ENCODE measurements at places on chromosomes 6 and 20. TPM values are rescaled to one million over a fixed set of nuclear protein-coding genes. Genes with fewer than 3 reads are reported as not detected.

RFX6 gene
- not detected for total RNA-seq

GRCh38 chr20:50358971-50359370, 151.2 kb upstream of the PTPN1 start:
- no peak overlapping the region for H3K27ac ChIP-seq
- H3K27me3 ChIP-seq: no peaks in the 10 kb centered on the region
- no peaks in the 10 kb centered on the region for H3K4me1 ChIP-seq
- DNase-seq: no peak
- no peak overlapping the region for H3K4me3 ChIP-seq
- H3K36me3 ChIP-seq: no peaks in the 10 kb centered on the region

GGTLC1 gene
- not detected for total RNA-seq

DNA sequence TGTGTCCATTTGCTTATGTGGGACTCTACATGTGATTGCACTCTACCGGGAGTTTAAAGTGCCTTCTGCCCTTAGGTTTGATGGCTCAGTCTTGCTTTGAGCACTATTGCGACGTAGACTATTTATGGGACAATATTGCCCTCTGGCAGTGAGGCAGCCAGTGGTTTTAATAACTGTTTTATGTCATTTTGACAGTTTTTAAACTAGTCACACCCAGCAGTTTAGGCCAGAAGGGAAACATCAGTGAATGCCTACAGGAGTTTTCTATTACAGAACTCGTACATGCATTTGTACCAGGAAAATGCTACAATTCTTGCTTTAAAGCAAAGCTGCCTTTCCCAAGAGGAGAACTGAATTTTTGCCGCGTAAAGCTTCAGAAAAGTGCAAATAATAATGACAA, 813.7 kb downstream of the KIF16B start:
- no peak overlapping the region for H3K27ac ChIP-seq
- no peaks in the 10 kb centered on the region for H3K4me1 ChIP-seq
- no peak overlapping the region for H3K4me3 ChIP-seq
- H3K27me3 ChIP-seq: no peaks in the 10 kb centered on the region
- H3K36me3 ChIP-seq: no peaks in the 10 kb centered on the region

GRCh38 chr20:4951299-4951698, 50.0 kb downstream of the SLC23A2 start:
- no peaks in the 10 kb centered on the region for H3K36me3 ChIP-seq
- DNase-seq: peak; percentile 90
- H3K27me3 ChIP-seq: no peaks in the 10 kb centered on the region
- H3K4me3 ChIP-seq: 0 out of 2 replicates have a peak overlapping the region, but pooled peaks have one; percentile 18
- peaks cover 25% of the 10 kb centered on the region for H3K4me1 ChIP-seq

DNA sequence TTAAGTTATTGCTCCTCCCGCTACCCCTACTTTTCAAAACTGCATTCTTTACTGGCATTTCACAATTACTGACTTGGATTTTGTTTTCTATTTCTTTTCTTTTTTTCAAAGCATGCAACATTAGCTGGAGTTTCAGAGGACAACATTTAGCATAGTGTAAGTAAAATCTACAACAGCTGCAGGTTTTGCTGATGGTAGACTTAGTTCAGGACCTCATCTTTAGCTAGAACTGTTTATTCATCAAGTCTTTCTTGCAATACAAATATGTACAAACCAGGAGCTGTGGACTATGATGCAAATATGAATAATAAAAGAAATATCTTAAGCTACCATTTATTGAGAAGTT, 728 bp upstream of the CEP162 start:
- peak overlapping the region; percentile 84 for H3K4me3 ChIP-seq
- DNase-seq: no peak
- H3K27me3 ChIP-seq: peaks cover 6% of the 10 kb centered on the region
- H3K4me1 ChIP-seq: peaks cover 13% of the 10 kb centered on the region
- H3K27ac ChIP-seq: no peak overlapping the region

ADAT2 gene
- 3.2 TPM for total RNA-seq

DNA sequence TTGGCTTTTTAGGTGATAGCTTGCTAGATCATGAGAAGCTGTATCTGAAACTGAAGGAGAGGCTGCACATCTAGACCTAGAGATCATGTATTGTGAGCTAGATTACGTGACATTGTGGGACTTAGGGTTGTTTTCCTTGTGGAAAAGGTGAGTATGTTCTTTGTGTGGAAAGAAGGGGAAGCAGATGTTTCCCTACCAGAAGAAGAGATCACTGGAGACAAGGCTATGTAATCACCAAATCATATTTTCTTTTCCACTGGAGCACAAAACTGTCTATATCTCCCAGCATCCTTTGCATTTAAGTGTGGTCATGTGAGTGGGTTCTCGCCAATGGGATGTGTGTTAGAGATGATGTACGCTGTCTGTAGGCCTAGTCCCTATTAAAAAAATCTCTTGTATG, 7.0 kb upstream of the EPB41L2 start:
- H3K4me1 ChIP-seq: no peaks in the 10 kb centered on the region
- DNase-seq: no peak
- H3K27ac ChIP-seq: no peak overlapping the region

WFDC11 gene
- total RNA-seq: not detected

DEFB132 gene
- not detected for total RNA-seq

DNA sequence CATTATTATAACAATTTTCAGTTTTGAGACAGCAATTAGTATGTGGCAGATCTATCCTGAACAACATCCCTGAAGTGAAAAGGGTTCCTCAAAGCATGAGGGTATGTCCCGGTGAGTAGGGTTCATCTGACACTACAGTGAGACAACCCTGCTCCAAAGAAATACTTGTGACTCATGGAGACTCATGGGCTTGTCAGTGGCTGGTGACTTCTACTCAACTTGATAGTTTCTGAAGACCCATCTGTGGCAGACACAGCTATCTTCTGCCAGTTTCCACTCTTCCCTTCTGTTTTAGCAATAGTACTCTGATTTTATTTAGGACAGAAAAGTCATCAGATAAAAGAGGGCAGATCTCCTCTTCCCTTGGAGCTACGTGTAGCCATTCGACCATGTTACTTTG, 41.4 kb downstream of the MAP3K7 start:
- DNase-seq: peak; percentile 52
- H3K36me3 ChIP-seq: peaks cover 82% of the 10 kb centered on the region

RAET1E gene
- 10.4 TPM for total RNA-seq

DNA sequence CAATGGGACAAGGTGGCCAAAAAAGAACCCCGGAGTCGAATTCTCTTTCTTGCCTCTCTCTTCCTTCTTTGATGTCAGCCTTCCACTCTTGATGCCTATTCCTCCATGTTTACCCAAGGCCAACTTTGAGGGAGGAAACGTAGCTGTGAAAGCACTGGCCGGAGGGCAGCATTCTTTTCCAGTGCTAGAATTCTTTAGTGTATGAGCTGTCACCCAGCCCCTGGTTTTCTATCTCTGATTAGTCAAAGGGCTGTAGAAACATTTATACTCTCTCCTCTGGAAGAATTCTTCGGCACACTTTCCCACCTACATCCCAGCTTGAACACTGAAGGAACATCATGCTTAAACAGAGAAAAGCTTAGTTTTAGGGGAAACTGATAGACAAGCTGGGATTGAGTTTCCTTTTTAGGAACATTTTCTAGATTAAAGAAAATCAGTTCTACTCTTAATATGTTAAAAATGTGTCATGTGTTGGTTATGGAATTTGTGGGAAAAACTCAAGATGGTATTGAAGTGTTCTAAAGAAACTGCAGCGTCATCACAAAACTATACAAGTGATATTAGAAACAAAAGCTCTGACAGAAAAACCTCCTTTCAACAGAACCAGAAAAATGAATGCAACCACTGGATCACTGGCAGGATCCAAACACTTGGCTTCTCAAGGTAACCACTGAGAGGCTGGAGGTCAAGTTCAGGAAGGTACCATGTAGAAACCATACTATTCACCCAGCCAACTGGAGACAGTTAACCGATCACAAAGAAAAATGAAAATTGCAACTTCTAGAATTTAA, 20.7 kb upstream of the UTRN start:
- peak overlapping the region; percentile 40 for H3K4me3 ChIP-seq
- DNase-seq: peak; percentile 95
- H3K4me1 ChIP-seq: peaks cover 50% of the 10 kb centered on the region
- no peaks in the 10 kb centered on the region for H3K36me3 ChIP-seq
- H3K27me3 ChIP-seq: no peaks in the 10 kb centered on the region
- H3K27ac ChIP-seq: peak overlapping the region; percentile 88

BMP7 gene
- not detected for total RNA-seq

PI16 gene
- total RNA-seq: 181 TPM

DNA sequence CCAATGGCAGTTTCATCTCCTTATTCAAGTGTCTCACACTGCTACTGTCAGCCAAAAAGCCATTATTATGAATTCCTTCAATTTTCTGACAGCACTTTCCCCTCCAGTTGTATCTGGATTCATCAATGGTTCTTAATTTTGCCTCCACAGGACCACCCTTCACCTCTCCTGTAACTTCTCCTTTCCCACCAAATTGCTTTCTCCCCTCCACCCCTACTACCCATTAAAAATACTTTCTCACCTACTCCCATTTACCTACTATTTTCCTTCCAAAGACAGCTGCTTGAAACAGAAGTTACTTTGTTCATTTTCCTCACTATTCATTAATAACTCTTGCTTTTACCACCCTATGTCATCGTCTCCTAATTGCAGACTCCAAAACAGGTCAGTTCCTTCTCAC, 29.8 kb downstream of the DEK start:
- no peak overlapping the region for H3K27ac ChIP-seq
- H3K4me1 ChIP-seq: no peaks in the 10 kb centered on the region
- H3K4me3 ChIP-seq: no peak overlapping the region
- H3K27me3 ChIP-seq: no peaks in the 10 kb centered on the region
- DNase-seq: no peak

CCND3 gene
- 47.8 TPM for total RNA-seq

GRCh38 chr6:33699131-33699530, 12.4 kb downstream of the UQCC2 start:
- H3K27me3 ChIP-seq: no peaks in the 10 kb centered on the region
- peaks cover 38% of the 10 kb centered on the region for H3K4me1 ChIP-seq
- no peak overlapping the region for H3K4me3 ChIP-seq
- DNase-seq: no peak
- H3K36me3 ChIP-seq: peaks cover 12% of the 10 kb centered on the region

GRCh38 chr6:5846889-5847288, 159.8 kb downstream of the NRN1 start:
- no peak overlapping the region for H3K4me3 ChIP-seq
- no peak for DNase-seq
- no peak overlapping the region for H3K27ac ChIP-seq
- H3K4me1 ChIP-seq: no peaks in the 10 kb centered on the region
- peaks cover 36% of the 10 kb centered on the region for H3K27me3 ChIP-seq

PRDM13 gene
- total RNA-seq: not detected

DNA sequence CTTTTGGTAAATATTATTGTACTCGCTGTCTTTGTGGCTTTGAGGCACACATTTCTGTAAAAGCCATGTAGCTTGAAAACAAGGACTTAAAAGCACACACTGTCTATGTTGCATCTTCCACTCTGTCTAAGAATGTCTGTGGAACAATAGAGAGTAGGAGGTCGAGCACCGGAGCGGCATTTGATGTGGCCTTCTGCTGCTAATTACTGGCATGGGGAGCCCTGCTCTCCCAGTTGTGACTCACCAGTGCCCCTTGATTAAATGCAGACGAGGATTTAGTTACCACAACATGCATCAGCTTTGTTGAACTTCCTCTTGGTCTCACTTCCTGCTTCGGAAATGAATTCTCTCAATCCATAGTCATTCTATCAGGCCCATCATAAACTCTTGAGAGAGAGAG, 680.7 kb upstream of the SLC35B3 start:
- peak overlapping the region; percentile 45 for H3K4me3 ChIP-seq
- DNase-seq: peak; percentile 78
- H3K4me1 ChIP-seq: peaks cover 12% of the 10 kb centered on the region
- no peaks in the 10 kb centered on the region for H3K27me3 ChIP-seq
- H3K27ac ChIP-seq: peak overlapping the region; percentile 10
- H3K36me3 ChIP-seq: no peaks in the 10 kb centered on the region

SIRPD gene
- total RNA-seq: not detected

GRCh38 chr6:84763886-84764331, 489 bp downstream of the TBX18 start:
- no peaks in the 10 kb centered on the region for H3K27me3 ChIP-seq
- peaks cover 25% of the 10 kb centered on the region for H3K4me1 ChIP-seq
- H3K36me3 ChIP-seq: peaks cover under 1% of the 10 kb centered on the region
- H3K27ac ChIP-seq: peak overlapping the region; percentile 93
- H3K4me3 ChIP-seq: peak overlapping the region; percentile 91

TGM3 gene
- total RNA-seq: not detected

RAET1L gene
- not detected for total RNA-seq

TXNDC5 gene
- 498 TPM for total RNA-seq

- H3K4me3 ChIP-seq: no peak overlapping the region
- no peak overlapping the region for H3K27ac ChIP-seq
- DNase-seq: peak; percentile 32
- H3K27me3 ChIP-seq: peaks cover 32% of the 10 kb centered on the region
Measured at GRCh38 chr6:150567823-150568383, 31.8 kb upstream of the PLEKHG1 start.

DNA sequence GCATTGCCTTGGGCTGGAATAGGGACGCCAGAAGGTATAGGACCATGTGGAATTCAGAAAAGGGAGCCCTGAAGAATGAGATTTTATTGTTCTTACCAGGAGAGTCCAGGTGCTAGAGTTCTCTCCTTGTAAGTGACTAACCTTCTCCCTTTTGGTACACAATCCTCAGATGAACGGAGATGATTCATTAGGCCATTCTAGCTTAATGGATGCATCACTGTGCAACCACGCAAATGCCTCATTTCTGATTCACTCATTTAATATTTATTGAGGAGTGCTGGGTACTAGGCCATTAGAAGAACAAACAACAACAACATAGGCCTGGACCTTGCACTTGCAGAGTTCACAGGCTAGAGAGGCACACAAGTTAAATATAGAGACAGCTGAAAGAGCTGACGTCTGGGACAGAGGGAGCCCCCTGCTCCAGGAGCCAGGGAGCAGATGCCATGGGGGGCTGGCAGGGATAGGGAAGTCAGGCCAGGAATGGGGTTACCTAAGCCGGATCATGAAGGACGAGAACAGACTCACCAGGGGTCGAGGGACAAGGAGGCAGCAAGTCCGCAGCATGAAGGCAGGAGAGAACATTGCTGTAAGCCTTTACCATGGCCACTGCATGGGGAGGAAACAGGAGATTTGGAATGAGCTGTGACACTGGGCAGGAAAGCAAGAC, 179.5 kb upstream of the AKAP12 start:
- H3K36me3 ChIP-seq: peaks cover 19% of the 10 kb centered on the region
- peaks cover 32% of the 10 kb centered on the region for H3K4me1 ChIP-seq
- H3K27ac ChIP-seq: peak overlapping the region; percentile 83
- H3K27me3 ChIP-seq: no peaks in the 10 kb centered on the region

DNA sequence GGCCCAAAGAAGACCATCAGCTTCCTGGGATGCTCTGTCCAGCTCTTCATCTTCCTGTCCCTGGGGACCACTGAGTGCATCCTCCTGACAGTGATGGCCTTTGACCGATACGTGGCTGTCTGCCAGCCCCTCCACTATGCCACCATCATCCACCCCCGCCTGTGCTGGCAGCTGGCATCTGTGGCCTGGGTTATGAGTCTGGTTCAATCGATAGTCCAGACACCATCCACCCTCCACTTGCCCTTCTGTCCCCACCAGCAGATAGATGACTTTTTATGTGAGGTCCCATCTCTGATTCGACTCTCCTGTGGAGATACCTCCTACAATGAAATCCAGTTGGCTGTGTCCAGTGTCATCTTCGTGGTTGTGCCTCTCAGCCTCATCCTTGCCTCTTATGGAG, 5.1 kb downstream of the OR2H1 start:
- H3K4me1 ChIP-seq: no peaks in the 10 kb centered on the region
- no peaks in the 10 kb centered on the region for H3K27me3 ChIP-seq
- H3K27ac ChIP-seq: no peak overlapping the region
- no peaks in the 10 kb centered on the region for H3K36me3 ChIP-seq
- no peak for DNase-seq
